ENCODE measurements at places on chromosomes 6 and 20. TPM values are rescaled to one million over a fixed set of nuclear protein-coding genes. Genes with fewer than 3 reads are reported as not detected.

The CALHM4 gene
- not detected for polyA plus RNA-seq

The ANKS1A gene
- 1.6 TPM for polyA plus RNA-seq

The MCCD1 gene
- not detected for polyA plus RNA-seq

DNA sequence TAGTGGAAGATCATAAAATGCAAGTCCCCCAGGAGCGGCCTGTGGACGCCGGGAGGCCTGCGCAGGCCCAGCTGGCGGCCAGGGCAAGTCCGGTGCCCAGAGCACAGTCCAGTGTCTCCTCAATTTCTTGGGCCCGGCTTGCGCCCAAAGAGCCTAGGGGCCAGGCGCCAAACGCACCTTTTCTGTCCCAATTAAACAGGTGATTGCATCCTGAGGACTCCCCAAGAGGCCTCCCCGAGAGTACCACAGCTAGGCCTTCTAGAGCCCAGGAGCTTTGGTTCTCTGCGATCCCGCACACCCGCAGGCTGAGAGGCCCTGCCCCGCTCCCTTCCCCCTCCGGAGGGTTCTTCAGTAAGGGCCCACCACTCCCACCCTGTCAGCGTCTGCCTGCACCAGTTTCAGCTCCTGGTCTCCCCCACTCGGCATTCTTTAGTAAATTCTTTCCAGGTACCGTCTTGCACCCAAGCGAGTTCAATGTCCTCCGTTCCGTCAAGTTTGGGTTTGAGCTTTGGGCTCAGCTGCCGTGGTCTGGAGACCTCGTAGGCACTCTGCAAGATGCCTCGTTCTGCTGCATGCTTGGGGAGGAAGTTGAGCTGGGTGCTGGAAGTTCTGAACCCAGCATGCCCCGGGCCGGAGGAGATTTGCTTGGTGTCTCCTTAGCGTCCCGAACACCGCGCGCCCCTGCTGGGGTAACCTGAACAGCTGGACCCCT, 3.9 kb upstream of the NKX2-2 start:
- peaks cover 66% of the 10 kb centered on the region for H3K27me3 ChIP-seq
- no peaks in the 10 kb centered on the region for H3K36me3 ChIP-seq
- peak overlapping the region; percentile 72 for H3K27ac ChIP-seq

GRCh38 chr6:67221226-67221625, 1413.9 kb upstream of the ADGRB3 start:
- DNase-seq: no peak
- H3K36me3 ChIP-seq: no peaks in the 10 kb centered on the region

Data from naive B cell (primary cell).